ENCODE measurements at places on chromosomes 4 and X.

- DNase-seq, result no peak
Observed at GRCh38 chrX:20654596-20655106, 387.9 kb upstream of the RPS6KA3 start.

GRCh38 chrX:100880368-100880767 is 6.2 kb upstream of the NOX1 start:
- no peak for DNase-seq

GRCh38 chrX:116378961-116379360 is 57.4 kb upstream of the SLC6A14 start:
- DNase-seq, result no peak

DNA sequence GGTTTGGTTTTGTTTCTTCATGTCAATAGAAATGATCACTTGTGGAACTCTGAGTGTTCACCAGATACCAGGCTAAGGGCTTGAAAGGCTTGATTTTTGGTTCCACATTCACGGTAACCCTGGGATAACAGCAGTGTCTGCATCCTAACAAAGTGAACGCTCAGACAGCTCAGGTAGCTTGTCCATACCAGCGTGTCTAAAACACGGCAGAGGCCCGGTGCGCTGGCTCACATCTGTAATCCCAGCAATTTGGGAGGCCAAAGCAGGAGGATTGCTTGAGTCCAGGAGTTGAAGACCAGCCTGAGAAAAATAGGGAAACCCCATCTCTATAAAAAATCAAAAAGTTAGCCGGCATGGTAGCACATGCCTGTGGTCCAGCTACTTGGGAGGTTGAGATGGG is 49.0 kb downstream of the HTRA3 start:
- no peak for DNase-seq

DNA sequence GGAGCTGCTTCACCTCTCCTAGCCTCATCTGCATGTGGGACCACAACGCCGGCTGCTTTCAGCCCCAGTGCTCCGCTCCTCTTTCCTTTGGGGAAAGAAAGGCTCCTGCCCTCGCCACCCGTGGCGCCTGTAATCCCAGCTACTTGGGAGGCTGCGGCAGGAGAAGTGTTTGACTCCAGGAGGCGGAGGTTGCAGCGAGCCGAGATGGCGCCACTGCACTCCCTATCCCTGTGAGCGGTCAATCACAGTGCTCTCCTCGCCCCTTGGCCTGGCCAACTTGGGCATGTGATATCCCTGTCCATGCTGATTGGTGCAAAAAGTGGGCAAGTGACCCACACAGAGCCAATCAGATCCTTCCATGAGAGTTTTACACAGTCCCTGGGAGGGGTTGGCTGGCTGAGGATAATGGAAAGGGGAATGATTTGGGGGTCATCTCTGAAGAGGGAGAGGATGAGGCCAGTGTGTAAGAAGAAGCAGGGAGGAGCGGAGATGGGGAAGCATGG is 56.2 kb downstream of the WFS1 start:
- DNase-seq, result no peak

DNA sequence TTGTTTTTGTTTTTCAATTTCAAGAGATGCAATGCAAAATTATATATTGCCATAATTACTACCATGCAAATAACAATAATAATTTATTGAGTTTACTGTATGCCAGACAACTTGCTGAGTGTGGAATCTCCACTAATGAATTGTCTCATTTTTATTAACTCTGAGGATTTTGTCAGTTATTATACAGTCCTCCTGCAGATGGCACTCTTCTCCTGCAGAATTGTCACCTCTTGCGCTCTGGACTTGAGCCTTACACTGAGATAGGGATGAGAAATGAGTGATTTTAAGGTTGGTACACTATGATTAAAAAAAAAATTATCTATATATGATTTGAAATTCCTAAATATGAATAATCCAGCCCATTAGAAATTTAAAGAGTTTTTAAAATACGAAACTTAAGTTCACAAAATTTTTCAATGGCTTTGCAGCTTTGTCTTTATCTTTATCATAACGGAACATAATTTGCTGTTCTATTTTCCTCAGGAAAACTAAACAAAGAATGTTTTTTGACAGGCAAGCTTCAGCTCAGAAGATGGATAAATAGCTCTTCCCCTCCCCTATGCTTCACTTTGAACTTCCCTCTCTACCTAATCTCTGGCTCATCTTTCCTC is 12.7 kb upstream of the PAQR3 start:
- no peak for DNase-seq

- no peak for DNase-seq
Observed at GRCh38 chrX:20481632-20482031, 214.9 kb upstream of the RPS6KA3 start.

GRCh38 chr4:8694651-8695151 is 102.1 kb downstream of the CPZ start:
- no peak for DNase-seq

GRCh38 chr4:113303315-113303714 is 253.9 kb downstream of the ANK2 start:
- no peak for DNase-seq

DNA sequence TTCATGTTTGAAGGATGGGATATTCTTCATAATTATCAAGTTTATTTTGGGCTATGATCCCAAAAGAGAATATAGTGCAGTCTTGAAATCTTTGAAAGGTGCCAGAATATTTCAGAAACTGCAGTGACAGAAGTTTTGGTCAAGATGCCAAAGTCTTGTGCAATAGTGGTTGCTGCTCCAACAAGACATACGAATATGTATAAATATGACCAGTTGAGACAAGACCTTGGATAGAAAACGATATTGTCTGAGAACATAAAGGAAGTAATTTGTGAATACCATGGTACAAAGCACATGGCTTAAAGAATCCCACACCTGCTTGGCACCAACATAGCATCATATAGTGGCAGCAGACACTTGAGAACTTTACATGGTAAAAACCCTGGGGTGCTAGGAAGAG is 48.6 kb upstream of the AMELX start:
- no peak for DNase-seq

DNA sequence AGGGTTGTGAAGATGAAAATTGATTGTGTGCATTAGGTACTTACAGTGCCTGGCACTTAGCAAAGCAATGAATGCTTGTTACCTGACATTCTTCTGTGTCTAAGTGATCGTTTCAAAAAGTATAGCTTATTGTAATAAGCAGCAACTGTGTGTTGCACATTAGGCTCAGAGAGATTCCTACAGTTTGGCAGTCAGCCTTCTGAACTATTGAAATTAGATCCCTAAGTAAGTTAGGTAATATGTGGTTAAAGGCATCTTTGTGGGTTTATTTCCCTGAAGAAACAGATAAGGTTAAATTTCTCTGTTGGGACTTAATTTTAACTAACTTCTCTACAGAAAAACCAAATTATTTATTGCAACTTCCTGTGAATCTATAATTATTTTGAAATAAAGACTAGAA is 93.4 kb downstream of the REPS2 start:
- no peak for DNase-seq

- no peak for DNase-seq
Observed at GRCh38 chr4:113537628-113538027, 223.9 kb downstream of the CAMK2D start.

DNA sequence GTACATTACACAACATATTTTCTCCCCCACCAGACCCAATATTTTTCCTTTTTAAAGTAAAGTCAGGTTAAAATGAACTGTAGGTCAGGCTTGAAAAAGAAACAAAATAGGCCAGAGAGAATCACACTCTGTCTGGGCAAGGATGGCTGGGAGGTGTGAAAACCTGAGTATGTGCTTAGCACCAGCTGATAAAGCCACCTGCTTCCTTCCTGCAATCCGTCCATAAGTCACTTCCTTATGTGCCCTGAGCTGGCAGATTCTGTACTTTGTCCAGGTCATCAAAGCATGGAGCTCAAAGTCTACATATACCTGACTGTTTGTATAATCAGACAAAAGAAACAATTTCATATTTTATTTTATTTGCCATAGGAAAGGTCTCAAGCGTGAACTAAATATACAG is 37.7 kb downstream of the ANTXR2 start:
- no peak for DNase-seq

DNA sequence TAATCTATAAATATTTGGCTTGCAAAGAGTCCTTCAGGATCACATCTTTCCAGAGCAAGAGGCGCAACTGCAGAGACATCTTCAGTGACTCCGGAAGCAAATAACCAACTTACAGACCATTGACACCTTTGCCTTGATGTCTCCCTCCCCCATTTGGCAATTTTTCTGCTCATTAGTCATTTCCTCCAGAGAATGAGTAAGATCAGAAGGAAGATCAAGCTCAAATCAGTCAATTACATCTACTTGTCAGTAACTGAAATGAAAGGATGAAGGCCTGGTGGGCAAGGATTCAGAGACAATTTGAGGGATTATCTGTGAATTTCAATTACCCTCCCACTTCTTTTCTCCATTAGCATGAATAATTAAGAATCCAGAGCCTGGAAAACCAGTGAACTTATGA is 665.6 kb upstream of the CPEB2 start:
- DNase-seq, result no peak

DNA sequence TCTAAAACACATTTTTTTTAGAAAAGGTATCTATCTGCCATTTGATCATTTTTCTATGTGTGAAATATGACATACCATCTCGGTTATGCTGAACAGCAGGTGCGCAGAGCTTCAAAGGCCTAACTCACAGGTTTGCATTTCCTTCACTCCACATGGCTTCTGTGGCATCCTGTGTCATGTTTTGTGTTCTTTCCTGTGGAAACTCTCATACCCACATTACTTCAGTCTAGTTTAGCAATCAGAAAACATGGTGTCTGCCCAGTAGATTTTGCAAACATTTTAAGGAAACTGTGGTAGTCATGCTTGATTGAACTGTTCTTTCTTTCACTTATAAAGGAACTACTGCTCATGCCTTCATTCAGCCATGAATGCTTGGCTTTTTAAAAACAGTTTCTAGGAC is 11.3 kb upstream of the ARAP2 start:
- no peak for DNase-seq

GRCh38 chr4:121824950-121825349 is 1.3 kb upstream of the CCNA2 start:
- no peak for DNase-seq

- DNase-seq, result no peak
Observed at GRCh38 chrX:130915302-130915701, 12.3 kb upstream of the ENOX2 start.

- DNase-seq, result no peak
Observed at GRCh38 chr4:26524011-26524410, 33.7 kb upstream of the CCKAR start.

DNA sequence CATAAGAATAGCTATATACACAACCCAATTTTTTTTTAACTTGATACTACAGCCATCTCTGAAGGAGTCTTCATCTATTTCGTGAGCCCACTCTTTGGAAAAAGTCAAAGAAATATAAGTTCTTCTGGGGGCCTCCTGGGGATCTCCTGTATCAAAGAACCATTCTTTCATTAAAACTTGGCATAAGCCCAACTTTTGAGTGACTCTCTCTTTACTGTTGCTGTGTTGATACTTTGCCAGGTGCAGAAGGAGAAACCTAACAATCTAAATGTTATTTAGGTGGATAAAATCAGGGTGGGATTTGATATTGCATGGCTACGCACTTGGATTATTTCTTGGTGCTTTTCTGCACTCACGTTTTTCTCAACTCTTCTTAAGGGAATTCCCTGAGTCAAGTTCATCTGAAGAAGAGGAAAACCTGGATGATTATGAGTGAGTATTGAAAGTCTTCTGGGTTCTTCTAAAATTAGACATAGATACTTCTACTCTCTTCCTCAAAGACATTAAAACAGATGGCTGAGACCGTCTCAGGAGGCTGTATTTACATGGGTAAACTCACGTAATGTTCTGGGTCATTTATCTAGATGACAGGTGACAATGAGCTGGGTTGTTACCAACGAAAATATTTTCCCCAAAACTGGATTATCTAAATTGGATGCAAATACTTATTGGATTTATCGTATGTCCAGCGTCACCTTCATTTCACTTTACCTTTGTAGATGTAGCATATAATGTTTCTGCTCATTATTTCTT is 25.2 kb downstream of the BMX start:
- no peak for DNase-seq

- DNase-seq, result no peak
Observed at GRCh38 chr4:2944586-2945526, 18.4 kb downstream of the NOP14 start.

DNA sequence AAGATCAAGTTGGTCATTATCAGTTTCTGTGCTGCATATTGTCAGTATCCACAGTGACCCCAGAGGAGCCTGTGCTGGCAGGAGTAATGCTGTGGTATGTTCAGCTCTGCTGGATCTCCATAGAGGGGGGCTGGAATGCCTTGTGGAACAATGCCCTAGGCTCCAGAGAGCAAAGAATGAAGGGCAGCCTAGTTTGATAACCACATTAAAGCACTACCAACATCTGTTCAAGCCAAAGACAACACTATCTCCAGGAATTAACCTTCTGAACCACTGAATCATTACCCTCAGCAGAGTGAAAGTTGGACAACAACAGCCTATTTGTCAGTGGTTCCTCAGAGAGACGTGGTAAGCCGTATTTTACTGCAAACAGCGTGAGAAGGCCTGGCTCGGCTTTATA is 192.3 kb upstream of the CXorf66 start:
- DNase-seq, result no peak

DNA sequence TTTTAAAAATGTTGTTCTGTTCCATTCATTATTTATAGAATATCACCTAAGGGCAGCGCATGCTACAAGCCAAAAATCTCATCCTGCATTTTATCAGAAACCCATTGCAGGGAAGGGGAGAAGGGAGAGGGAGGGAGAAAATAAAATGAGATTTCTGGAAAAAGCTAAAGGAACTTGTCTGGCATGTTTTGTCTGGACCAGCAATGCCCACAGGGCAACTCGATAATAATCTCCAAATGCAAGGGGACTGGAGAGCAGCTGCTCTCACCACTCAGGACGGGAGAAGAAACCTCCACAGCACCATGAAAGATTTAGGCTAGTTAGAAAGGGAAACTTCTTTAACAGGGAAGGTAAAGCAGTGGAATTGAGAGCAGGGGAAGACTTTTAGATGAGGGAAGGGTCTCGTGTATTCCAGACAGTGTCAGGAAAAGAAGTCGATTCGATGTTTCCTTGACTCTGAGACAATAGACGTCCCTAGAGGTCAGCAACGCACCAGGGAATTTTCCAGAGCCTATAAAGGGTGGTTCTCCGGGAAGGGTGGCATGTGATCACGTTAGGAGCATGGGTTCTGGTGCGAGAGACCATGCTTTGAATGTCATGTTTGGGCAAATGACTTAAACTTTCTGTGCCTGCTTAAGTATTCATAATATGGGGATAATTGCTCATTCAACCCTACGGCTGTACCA is 132.2 kb upstream of the NDP start:
- no peak for DNase-seq

DNA sequence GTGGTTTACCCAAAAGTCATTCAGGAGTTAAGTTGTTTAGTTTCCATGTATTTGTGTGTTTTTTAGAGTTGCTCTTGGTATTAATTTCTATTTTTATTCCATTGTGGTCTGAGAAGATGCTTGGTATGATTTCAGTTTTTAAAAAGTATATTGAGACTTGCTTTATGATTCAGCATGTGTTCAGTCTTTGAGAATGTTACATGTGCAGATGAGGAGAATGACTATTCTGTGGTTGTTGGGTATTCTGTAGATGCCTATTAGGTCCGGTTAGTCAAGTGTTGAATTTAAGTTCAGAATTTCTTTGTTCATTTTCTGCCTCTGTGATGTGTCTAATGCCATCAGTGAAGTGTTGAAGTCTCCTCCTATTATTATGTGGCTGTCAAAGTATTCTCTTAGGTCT is 249.4 kb downstream of the ARHGAP10 start:
- no peak for DNase-seq

All from cortex of kidney (tissue), 1 donor.